Fibroblast of villous mesenchyme (primary cell): ENCODE measurements at places on chromosomes 2 and 18. TPM values are rescaled to one million over a fixed set of nuclear protein-coding genes. Genes with fewer than 3 reads are reported as not detected.

- DNase-seq, result peak; percentile 74
These were observed 42.8 kb upstream of the GALR1 start for GRCh38 chr18:77206676-77207374.

GRCh38 chr18:39555496-39555895 lies 1989.9 kb upstream of the CELF4 start:
- no peak for DNase-seq

DNA sequence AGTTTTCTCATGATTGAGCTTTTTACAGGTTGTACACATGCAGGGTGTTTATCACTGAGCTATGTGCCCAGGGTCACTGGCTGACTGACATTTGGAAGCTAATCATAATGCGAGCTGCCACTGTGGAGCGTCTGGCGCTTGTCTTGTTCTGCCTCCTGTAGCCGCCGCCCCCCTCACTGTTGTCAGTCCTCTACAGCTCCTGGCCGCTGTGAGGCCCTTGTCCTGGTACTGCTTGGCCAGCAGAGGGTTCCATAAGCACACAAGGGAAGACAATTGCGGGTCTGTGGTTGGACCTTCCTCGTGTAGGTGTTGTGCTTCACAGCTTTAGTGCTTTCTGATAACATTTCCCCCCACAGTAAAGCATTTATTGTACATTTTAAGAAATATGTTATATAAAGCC lies 105.6 kb upstream of the LDLRAD4 start:
- DNase-seq, result peak; percentile 68

DNA sequence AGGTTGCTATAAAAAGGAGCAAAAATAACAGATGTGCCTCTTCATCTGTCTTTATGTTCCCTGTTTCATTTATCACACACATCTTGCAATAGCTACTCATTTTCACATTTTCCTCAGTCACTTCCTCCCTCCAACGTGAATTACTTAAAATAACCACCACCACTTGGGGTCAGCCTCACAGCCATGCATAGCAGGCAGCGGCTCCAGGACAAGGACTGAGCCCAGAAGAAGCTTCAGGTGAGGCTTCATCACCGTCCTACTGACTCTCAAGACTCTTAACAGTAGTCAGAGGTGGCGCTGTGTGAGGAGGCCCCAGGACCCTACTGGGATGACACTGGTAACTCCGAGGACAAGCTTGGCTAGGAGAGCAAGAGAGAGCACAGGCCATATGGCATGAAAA lies 15.5 kb upstream of the ST8SIA5 start:
- no peak for DNase-seq

DNA sequence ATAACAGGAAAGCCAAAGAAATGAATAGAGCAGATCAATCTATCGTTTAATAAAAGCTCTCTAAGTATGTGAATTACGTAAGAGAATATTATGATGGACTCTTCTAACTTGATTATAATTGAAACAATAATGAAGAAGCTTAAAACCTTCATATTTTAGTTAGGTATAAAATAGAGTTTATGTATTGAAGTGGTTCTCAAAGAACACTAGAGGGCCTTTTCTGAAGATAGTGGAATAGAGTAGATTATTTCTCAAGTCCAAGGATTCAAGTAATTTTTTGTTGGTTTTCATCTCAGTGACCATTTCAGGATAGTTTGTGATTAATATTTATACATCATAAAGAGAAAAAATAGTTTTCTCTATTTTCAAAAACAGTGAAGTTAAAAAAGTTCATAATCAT lies 97.7 kb downstream of the NBEAL1 start:
- DNase-seq, result no peak

GRCh38 chr2:189045836-189046235 lies 71.7 kb downstream of the COL3A1 start:
- DNase-seq, result no peak

DNA sequence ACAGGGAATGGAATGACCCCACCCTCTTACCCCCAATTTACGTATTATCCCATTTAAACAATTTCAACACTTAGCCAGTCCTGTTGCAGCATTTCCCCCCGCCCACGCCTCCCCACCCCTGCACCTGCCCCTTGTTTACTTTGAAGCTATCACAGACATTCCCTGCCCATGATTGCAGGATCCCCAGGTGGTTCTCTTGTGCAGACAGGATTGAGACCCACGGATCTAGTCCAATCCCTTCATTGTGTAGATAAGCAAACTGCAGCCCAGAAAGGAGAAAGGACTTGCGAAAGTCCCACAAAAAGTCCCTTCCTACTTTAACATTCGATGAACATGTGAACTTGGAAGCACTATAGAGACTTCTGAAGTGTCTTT lies 38.9 kb downstream of the TMEM17 start:
- no peak for DNase-seq

GRCh38 chr2:193520709-193521458 lies 1326.2 kb upstream of the TMEFF2 start:
- no peak for DNase-seq

- DNase-seq, result no peak
These were observed 114.5 kb downstream of the RGPD3 start for GRCh38 chr2:106353676-106354075.

DNA sequence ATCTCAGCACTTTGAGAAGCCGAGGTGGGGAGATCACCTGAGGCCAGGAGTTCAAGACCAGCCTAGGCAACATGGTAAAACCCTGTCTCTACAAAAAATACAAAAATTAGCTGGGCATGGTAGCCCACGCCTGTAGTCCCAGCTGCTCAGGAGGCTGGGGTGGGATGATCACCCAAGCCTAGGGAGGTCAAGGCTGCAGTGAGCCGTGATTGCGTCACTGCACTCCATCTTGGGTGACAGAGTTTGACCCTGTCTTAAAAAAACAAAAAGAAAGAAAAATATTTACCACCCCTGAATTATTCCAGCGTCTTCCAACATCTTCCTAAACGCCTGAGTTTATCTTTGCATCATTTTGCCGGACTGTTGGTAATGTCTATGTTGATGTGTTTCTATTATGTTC lies 6.2 kb upstream of the IGFBP5 start:
- DNase-seq, result no peak

- no peak for DNase-seq
These were observed 64.5 kb upstream of the ZCCHC2 start for GRCh38 chr18:62458346-62458745.

GRCh38 chr18:21177822-21178221 lies 64.2 kb upstream of the GREB1L start:
- no peak for DNase-seq

DNA sequence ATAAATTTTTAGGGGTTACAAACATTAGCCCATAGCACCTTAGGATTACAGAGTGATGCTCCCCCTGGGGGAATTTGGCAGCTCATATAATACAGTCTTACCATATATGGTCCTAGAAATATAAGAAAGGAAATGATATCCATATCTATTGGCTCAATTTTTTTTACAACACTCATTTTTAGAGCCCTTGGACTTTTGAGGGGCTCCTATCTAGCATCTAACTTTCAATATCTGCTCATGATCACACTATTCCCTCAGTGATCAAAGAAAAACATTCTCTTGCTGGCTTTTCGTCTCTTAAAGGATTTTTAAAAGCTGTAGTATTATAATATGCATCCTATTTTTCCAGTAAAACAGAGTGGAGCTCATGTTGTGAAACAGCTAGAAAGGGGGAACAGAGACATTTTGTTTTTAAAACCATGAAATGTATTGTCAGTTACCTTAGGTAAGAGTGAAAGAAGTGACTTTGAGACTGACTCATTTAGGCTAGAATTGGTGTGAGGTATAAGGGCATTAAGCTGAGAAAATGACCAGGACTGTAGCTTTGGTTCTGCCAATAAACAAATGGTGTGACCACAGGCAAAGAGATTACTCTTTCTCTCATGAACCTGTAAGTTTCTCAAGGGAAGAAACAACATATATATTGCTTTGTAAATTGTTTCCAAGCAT lies 65.8 kb downstream of the ALPK2 start:
- no peak for DNase-seq

DNA sequence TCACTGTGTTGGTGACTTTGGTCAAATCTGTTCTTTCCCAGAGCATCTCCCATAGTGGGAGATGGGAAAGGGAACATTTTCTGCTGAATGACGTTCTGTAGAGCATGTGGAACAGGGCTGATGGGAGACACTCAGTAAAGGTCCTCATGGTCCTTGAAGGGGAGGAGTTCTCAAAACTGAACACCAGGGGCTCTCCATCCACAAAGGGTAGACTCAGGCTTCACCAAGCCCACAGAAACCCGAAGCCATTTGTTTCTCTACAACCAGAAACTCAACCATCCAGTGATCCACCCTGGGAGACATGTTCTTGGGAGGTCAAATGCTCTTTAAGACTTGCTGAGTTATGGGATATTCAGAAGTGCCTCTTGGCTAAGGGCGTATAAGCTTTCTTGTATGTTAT lies 131.8 kb downstream of the ACOXL start:
- no peak for DNase-seq

DNA sequence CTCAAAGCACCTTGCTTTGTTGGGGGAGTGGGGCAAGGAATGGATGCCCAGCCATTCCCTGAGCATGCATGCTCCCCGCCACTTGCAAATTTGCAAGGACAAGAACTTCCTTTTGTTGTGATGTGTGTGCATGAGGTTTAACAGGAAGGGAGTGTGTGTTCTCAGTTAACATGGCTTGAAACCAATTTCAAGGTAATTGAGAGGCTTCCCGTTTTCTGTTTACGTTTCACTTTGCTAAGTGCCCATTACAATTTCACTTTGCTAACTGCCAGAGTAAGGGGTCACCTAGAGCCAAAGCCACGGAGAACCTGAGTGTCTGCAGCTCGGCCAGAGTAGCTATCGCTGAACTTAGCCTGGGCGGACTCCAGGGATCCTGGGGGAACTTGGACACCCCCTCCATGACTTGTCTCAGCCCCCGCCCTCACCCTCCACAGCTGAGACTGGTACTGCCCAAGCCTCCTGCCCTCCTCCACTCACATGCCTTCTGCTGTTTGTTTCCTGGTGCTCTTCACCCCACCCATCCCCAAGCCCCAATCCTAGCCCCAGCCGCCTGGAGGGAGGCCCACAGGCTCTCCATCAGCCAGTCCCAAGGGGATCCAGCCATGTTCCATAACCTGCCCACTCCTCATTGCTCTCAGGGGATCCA lies 53.6 kb upstream of the LAPTM4A start:
- no peak for DNase-seq

GRCh38 chr2:180661686-180662030 lies 318.7 kb upstream of the UBE2E3 start:
- no peak for DNase-seq

- DNase-seq, result peak; percentile 6
These were observed 141.4 kb downstream of the SPP2 start for GRCh38 chr2:234191819-234192407.

DNA sequence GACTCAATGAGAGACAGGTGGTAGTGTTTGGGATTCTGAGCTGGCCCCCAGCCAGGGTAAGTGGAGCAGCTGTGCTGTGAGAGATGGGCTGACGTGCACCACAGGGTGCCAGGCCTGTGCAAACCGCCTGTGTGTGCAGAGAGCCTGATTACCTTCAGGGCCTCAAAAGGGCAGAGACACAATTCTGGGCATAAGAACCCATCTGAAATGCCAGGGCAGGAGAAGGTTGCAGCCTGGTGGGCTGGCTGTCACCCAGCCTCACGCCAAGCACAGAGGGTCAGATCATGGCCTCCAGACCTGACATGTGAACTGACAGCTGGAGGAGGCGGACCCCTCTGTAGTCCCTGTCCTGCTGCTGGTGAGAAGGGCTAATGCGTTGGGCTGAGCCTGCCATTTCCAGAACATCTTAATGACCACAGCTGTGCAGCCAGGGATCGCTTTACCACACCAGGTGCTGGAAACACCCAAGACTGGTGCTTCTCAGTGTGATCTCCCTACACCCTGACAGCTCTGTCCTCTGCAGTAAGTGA lies 100.9 kb downstream of the ARL4C start:
- DNase-seq, result no peak

GRCh38 chr2:69771461-69771860 lies 29.5 kb downstream of the ANXA4 start:
- no peak for DNase-seq

GRCh38 chr2:30216157-30216556 lies 15.2 kb upstream of the LBH start:
- DNase-seq, result no peak

The TMEM37 gene
- total RNA-seq, result 0.64 and 1.3 TPM in 2 replicates

The RNF152 gene
- total RNA-seq, result 11.7 and 17.4 TPM in 2 replicates

The CROCC2 gene
- not detected in 2 replicates for total RNA-seq

The GAD1 gene
- 0.32 TPM in 1 of 2 replicates, not detected in the other for total RNA-seq

The SRD5A2 gene
- under 0.01 TPM in 1 of 2 replicates, not detected in the other for total RNA-seq

The CLEC4F gene
- total RNA-seq, result not detected in 2 replicates

The TMEM163 gene
- total RNA-seq, result not detected in 2 replicates

The GNLY gene
- not detected in 2 replicates for total RNA-seq

The SNORC gene
- 0.86 and 0.97 TPM in 2 replicates for total RNA-seq
